Activated CD8-positive, alpha-beta memory T cell treated with anti-CD3 and anti-CD28 coated beads for 36 hours (primary cell): ENCODE measurements at places on chromosomes 5 and 9. TPM values are rescaled to one million over a fixed set of nuclear protein-coding genes. Genes with fewer than 3 reads are reported as not detected.

PHF24 gene
- not detected for total RNA-seq

PCDHAC1 gene
- total RNA-seq: not detected

XRCC4 gene
- 9.9 TPM for total RNA-seq

HEMGN gene
- 0.70 TPM for total RNA-seq
